ENCODE measurements at places on chromosomes 7 and 10. TPM values are rescaled to one million over a fixed set of nuclear protein-coding genes. Genes with fewer than 3 reads are reported as not detected.
A peak's percentile ranks its signal among the peaks of the same experiment; 100 is the strongest.

- no peak for DNase-seq
Observed at GRCh38 chr10:60940446-60940845, 3.5 kb downstream of the RHOBTB1 start.

DNA sequence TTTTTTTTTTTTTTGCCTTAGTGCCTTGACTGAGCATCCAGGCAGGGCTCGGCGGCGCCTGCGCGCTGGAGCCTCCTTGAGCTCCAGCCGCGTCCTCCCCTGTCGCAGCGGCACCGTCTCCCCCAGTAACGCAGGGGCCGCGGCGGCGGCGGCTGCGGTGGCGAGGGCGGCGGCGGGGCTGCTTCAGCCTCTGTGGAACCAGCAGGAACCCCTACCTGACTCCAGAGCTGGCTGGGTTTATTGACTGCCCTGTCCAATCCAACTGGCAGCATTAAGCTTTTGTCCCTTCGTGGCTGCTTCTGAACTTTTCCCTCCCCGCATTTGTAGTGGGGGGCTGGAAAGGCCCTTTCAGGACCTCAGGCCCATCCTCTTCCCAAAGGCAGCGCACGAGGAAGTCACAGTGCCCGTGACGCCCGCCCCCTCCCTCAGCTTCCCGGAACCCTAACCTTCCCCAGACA lies at the start of gene GPR85:
Gene GPR85 (minus strand): TSS at position 397 of the 458 bp plus-strand sequence. CDS start 2,106 bp downstream, outside the sequence.
- peak; percentile 79 for DNase-seq

DNA sequence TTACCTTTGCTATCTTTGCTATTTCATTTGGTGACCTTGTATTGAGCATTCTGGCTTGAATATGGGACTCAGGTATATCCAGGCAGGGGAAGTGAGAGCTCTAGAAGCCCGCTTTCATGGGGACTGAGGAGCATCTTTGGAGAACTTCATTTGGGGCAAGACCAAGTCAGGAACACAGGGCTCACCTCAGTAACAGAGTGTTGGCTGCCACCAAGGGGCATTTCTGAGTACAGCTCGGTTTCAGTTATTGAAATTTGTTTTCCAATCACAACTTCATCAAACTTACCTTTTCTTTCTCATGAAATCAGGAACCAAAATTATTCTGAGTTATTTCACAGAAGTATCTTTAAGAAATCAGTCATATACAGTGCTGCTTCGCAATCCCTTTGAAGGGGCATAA lies 337.2 kb downstream of the C7orf25 start:
- no peak for DNase-seq

DNA sequence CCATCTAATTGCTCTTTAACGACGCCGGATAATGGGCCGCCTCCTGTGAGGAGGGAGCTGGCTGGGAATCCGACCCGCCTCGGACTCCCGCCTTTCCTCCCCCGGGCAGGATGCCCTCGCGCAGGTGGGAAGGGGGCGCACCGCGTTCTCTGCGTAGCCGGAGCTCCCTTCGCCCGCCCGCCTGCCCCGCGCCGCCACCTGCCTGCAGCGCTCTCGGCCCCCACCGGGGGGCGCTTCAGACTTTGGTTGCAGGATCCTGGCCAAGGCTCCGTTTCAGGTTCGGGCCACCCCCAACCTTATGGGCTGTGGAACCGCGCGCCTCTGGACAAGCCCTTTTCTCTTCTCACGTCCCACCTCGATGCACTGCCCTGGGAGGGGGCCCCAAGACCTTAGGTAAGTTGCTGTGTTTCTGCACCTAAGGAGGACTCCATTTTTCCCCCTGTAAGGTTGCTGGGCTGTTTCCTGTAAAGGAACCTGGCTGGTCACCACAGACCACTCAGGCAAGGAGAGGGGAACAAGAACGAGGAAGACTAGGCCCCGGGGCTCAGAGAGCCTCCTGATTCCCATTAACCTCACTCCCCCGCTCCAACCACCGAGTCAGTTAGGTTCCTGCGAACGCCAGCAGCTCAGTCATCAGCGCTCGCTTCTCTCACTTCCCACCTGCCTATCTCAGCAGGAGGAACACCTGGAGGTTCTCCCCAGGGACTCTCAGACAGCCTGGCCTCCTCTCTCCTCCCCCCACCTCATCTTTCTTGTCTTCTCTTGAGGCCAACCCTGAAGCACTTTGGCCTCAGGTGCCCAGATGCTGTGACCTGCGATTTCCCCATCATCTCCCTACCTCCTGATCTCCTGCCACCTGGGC lies 11.3 kb upstream of the KAZALD1 start:
- DNase-seq, result no peak

DNA sequence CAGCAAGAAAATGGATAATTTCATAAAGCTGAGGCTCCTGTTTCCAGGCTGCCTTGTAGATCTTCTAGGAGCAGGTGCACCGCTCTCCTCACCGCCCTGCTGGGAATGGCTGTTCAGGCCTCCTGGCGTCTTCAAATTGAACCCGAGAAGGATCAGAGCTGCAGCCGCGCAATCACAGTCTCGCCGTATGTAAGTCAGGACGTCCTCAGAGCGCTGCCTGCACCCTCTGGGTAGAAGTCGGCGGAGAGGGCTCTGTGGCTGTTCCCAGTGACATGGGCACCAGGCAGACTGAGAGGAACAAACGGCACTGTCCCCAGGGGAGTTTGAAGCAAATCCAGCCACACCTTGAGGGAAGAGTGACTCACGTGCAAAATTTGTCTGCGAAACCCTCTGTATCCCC lies 476.9 kb downstream of the TCERG1L start:
- no peak for DNase-seq

GRCh38 chr10:49740346-49741107 lies 21.6 kb downstream of the OGDHL start:
- no peak for DNase-seq

- DNase-seq, result no peak
Observed at GRCh38 chr10:64859911-64860310, 1338.7 kb downstream of the REEP3 start.

DNA sequence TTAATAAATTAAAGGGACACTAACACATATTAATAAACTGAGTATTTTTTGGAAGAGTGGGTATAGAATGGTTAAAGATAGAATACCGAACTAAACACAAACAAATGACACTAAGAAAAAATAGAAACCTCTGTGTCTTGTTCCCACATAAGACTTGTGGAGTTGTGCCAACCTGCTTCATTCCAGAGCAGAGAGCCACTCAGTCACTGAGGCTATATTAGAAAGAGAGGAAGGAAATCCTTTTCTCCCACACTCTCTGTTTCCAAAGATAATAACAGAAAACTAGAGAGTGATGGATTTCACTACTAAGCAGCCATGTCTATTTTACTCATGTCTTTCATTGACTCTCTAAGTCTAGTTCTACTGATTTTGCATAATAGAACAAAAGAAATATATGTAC lies 26.0 kb downstream of the CTNNA3 start:
- peak; percentile 19 for DNase-seq

- DNase-seq, result no peak
Observed at GRCh38 chr10:31701546-31701945, 227.1 kb downstream of the ARHGAP12 start.

GRCh38 chr7:129184981-129185670 lies 3.3 kb upstream of the SMO start:
- peak; percentile 48 for DNase-seq

GRCh38 chr10:36385693-36386092 lies 739.7 kb upstream of the ANKRD30A start:
- DNase-seq, result no peak

DNA sequence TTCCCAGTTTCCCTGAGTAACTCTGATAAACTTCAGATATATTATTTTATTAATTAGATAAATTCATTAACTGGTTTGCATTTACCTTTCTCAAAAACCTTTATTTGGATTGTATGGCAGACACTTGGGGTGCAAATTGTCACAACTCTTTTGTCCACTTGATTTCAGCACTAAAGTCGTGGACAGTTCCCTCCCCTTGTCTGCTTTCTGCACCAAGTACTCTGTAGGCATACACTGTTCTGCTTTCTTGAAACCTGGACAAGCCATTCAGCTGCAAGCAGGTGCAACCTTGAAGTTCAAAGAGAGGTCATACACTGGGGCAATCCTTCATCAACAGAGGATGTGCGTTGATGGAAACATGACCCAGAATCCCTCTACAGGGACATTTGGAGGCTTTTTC lies 162.9 kb downstream of the ARL5B start:
- DNase-seq, result no peak

DNA sequence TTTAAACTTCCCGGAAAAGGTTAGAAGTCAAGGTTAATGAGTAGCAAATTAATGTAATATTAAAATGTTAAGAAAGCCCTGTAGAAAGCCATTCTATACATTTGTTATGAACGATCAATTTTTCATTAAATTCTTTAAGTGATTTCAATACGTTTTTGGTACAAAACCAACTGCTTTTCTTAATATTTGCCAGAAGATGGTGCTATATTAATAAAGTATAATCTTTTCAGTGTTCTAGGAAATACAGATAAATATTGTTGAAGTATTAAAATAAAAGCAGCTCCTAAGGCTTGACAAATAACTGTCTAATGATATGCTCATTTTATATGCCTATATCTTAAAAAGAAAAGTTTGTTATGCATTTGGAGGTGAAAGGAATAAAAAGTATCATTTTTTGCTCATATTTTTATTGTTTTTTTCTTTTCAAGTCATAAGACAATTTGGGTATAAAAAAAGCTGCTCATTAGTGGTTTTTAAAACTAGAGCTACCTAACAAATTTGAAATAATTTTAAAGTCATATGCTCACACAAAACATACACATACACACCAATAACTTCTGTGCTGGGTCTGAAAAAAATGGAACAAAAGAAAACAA lies 130.3 kb upstream of the POT1 start:
- peak; percentile 19 for DNase-seq

DNA sequence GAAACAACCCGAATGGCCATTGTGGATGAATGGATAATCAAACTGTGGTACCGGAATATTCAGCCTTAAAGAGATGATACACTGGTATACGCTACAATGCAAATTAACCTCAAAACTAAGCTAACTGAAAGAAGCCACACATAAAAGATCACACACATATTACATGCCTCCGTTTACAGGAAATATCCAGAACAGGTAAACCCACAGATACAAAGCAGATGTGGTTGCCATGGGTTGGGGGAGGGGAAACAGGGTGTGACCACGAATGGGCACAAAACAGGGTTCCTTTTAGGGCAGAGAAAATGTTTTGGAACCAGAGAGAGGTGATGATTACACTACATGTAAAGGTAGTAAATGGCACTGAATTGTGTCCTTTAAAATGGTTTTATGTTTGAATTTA lies 16.6 kb downstream of the ESYT2 start:
- no peak for DNase-seq

DNA sequence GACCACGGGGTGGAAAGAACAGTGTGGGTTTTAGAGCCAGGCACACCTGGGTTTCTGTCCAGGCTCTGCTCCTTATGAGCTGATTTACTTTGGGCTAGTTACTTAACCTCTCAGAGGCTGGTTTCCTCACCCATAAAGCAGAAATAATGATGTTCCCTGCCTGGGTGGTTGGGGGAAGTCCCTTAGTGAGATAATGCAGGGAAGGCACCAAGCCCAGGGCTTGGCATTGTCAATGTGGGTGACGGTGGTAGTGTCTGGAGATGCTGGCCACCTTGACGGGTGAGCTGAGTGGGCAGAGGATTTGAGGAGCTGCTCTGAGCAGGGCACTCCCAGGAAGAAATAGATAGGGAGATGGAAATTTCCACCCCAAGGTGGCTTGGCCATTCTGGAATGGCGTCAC lies 65.2 kb downstream of the SH2D4B start:
- DNase-seq, result no peak

DNA sequence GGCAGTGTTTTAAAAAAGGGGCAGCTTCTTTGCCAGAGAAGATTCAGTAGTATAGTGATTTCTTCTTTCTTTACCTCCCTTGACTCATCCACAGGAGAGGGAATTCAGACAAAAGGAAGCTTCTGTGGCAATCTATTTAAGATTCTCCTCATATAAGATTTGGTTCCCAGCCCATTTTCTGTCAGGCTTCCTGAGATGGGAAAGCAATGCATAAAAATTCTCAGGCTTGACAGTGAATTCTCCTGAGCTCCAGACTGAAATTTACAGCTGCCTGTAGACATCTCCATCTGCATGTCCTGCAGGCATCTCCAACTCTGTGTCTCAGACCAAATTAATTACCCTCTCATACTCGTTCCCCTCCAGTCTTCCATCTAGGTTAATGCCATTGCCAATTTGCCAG lies 72.8 kb downstream of the TSPAN12 start:
- DNase-seq, result no peak

DNA sequence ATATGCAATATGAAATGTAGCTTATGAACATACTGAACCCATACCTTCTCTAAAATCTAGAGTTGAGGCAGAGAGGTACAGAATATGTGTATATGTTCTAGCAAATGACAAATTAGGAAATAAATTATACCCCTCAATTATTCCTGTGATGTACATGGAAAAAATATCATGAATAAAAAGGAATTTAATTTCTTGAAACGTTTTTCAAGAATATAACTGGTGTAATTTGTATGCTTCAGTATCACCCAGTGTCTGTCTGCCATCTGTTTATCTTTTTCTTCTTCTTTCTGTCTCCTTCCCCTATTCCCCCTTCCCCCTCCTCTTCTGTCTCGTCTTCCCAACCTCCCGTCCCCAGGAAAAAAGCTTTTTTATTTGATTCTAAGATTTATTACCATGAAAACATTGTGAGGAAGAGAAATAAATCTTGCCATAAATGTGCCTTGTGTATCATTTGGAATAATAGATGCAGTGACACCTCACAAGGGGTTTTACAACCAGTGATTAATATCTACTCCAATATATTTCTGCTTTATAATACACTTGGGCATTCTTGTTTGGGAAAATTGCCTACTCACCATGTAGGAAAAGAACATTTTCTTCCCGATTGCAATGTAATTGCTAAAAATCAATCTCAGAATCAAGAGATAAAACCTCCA lies 12.2 kb downstream of the LANCL2 start:
- no peak for DNase-seq

DNA sequence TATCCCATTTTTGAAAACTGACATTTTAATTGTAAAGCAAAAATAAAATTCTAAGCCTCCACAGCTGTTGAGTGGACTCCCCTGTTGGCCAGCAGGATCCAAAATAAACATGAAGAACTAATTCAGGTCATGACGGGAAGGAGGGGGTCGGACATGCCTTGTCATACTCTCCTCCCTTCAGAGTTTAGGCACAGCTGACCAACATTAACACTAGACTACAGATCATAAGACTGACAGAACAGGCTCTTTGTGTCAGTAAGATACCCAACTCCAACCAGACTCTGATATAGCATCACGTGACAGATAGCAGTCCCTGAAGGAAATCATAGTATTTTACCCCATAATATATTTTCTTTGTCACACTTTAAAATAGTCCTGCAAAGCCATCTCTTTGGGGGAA lies 20.9 kb upstream of the ZNF12 start:
- peak; percentile 93 for DNase-seq

The SYCE1 gene
- total RNA-seq, result not detected

The HHEX gene
- 0.06 TPM for total RNA-seq

The PRTFDC1 gene
- 1.6 TPM for total RNA-seq

The NPY4R2 gene
- not detected for total RNA-seq

The SH3PXD2A gene
- 18.4 TPM for total RNA-seq

The LRRC18 gene
- not detected for total RNA-seq

The LIPJ gene
- not detected for total RNA-seq

The BAIAP2L1 gene
- 2.9 TPM for total RNA-seq

The SLC26A5 gene
- not detected for total RNA-seq

The HOXA2 gene
- 0.51 TPM for total RNA-seq

Measured in LHCN-M2 (cell line).